CD4-positive, alpha-beta T cell treated with Interferon alpha-2 for 1 hour (primary cell): ENCODE measurements at places on chromosomes 3 and 15.
A peak's percentile ranks its signal among the peaks of the same experiment; 100 is the strongest.

GRCh38 chr3:12323237-12323636, 34.4 kb downstream of the PPARG start:
- DNase-seq = no peak

DNA sequence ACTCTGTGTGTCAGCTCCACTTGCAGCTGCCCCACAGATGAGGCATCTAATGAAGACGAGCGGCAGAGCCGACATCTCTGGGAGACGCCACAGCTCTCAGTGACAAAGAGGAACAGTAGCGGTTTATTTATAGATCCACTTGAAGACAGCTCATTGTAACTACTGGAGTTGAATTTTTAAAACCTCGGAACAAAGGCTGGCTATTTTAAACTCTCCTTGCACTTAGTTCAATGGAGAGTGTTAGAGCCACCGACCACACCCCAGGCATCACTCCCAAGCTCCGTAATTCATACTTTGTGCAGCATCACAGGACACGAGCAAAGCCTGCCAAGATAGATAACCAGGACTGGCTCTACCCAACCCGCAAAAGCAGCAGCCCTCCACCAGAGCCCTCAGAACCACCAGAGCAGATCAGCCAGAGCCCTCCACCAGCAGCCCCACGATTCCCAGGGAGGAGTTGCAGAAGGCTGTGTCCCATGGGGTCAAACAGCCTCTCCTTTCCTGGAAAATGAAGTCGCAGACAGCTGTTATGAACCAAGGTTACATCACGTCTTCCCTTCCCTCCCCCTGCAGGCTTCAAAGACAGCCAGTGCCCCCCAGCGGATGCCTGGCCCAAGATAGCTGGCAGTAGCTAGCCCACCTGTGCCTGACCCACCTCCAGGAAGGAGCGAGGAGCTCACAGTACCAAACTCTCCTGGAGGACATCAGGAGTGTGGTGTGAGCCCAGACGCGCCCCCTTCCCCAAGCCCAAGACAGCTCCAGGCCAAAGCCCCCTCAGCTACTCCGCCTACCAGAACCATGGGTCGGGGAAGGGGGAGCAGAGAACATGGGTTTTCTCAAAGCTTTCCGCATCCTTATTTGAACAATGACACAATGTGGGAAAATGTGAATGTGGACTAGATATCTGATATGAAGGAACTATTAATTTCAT, 45.7 kb downstream of the POC1A start:
- no peak for DNase-seq

DNA sequence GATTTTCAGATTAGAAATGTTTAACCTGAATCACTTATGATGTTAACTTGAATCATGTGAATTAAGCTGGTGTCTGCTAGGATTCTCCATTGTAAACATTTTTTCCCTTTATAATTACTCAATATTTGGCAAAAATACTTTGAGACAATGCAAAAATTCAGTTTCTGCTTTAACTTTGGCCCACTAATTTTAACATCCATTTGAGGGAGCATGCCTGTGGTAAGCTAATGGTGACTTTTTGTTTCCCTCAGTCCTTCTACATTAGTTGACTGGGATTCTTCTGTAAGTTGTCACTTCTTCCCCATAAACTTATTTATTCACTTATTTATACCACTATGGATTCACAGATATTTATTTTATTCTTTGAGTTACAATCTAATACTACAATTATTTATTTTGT, 59.3 kb downstream of the PIK3R4 start:
- no peak for DNase-seq

GRCh38 chr15:74144153-74144775, 13.9 kb downstream of the ISLR2 start:
- DNase-seq = no peak

GRCh38 chr3:184565421-184566211, 4.0 kb downstream of the EPHB3 start:
- no peak for DNase-seq

- DNase-seq = no peak
Observed at GRCh38 chr15:99481951-99482230, 83.9 kb upstream of the MEF2A start.

DNA sequence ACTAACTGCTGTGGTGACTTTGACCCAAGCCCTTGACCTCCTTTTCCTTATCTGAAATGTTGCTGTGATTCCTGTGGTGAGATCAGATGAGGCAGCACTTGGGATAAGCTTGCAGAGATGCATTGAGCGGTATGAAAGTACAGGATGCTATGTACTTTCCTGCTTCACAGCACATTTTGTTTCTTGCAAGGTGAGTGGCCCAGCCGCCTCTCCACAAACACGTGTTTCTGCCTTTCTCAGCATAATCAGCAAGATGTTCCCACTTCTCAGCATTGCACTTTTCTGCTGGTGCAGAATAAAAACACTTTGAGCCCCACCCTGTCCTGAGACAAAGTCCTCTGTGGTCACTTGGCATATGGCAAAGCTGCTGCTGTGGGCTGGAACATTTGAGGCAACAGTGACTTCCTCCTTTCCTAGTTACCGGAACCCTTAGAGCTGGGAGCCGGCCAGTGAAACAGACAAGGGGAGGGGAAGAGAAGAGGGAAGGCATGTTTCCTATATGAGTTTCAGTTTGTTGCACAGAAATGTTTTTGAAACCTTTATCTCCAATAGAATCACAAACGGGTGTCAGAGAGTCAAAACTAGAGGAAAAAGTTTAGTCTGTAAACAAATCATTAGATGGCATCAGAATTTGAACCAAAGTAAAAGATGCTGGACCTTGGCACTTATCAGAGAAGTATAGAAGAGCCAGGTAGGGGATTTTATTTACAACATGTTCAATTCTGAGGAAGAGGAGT, 5.0 kb downstream of the NUDT16 start:
- peak; percentile 20 for DNase-seq

DNA sequence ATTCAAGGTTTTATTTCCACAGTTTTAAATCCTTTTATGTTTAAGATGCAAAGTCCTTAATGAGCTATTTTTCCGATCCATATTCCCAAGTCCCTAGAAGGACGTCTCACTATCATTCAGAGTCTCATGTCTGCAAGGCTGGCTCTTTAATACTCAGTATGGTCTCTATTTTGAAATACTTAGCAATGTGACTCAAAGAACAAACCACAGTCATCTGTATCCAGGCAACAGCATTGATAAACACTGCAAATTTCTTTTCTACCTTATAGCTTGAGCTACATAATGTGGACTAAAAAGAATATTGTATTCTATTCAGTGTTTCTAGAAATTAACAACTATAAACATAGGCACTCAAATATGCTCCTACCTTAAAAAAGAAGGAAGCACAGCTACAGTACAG, 588.3 kb upstream of the NAALADL2 start:
- DNase-seq = no peak
